ENCODE measurements at places on chromosomes 5 and 9.

DNA sequence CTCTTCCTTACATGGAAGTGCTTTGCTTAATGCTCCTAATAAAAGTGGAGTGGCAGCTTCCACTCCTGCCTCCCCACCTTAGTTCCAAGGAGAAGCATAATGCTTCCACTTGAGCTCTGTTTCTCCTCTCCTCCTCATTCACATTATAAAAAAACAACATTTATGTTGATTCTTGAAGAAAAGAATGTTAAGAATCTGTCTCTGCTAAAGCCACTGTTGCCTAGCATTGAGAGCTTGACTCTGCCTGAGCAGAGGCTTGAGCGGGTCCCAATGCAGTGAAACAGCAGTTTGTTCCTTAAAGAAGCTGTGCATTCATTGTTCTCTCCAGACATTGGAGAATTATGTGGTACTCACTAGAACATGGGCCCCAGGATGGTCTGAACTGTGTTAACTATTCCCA lies 101.5 kb upstream of the GHR start:
- DNase-seq: no peak

DNA sequence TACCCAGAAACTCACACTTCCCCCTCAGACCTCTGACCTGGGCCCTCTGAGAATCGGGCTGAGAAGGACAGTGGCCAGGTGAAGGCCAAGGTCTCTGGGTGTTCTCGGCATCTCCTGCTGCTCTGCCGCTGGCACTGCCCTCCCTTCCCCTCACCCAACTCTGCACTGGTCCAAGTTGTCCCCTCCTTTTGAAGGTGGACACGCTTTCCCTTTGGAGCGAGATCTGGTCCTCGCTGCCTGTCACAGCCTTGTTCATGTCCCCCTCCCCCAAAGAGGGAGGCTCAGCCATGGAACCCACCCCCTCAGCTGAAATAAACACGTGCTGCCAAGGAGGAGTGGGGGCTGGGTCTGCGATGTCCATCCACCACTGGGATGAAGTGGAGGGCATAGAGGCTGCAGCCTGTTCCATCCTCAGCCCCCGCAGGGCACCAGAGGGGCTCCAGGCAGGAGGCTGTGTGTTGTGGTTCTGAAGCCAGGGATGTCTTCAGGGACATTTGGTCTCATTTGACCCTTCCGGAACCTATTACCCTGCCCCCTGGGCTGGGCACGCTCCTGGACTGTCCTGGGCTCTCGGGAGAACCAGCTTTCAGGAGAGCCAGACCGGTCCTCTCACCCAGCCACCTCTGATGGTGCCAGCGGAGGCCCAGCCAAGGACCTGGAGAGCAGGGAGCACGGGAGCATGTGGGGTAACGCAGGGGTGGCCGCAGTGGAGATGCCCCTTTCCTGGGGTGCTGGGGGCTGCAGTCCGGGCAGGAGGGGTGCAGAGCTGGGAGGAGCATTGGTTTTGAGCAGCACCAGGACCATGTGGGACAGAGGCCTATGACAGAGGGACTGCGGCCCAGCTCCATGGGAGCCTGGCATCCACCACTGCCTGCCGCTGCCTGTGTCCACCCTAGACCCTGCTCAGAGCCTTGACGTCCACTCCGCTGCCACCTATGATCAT lies 4.7 kb upstream of the LCN2 start:
- DNase-seq: no peak

- no peak for DNase-seq
These were observed 1.3 kb downstream of the MAT2B start for GRCh38 chr5:163506726-163507125.

DNA sequence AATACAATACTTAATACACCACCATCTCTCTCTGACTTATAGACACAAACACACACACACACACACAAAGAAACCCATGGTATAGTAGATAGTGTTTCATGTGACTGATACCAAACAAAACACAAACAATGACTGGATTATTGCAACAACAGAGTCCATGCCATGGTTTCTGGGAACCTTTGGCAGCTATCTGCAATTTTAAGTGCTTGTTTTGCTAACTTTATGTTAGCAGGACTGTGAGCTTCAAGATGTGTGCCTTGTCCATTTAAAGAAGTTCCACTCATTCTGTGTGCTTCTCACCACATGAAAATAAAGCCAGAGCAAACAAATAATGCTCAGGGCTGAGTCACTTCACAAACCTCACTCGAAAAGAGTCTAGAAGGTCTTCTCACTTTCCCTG lies 15.1 kb upstream of the LURAP1L start:
- no peak for DNase-seq

GRCh38 chr9:6354072-6354686 lies 26.0 kb downstream of the TPD52L3 start:
- DNase-seq: no peak

DNA sequence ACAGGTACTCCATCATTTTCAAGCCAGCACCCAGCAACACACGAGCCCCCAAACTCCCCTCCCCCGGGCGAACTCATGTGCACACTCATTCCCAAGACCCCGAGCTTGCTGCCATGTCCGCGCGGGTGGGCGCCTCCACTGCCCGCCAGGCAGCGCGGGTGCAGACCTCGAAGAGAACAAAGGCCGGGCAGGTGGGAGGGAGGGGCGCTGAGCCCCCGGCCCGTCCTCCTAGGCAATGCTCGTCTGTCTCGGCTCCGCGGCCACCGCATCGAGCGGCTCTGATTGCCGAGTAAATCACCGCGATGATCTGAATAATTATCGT lies 47.1 kb upstream of the PSD2 start:
- no peak for DNase-seq

- peak; percentile 18 for DNase-seq
These were observed 8.4 kb upstream of the CERCAM start for GRCh38 chr9:128412120-128412790.

DNA sequence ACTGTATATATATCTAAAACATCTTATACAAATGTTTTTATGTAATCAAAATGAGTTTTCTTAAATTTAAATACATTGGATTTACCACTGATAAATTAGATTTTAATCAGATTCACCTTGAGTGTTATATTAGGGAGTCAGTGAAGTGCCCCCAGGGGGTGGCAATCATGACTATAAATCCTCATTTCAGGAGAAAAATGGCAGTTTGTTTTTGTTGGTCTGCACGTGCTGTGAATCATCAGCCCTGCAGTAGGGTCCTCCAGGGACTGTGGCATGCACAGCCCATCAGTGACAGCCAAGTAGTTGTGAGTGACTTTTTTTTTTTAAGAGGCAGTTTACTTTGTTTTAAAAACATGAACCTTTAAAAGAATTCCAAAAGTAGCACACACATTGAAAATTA lies 65.2 kb downstream of the ZSWIM6 start:
- no peak for DNase-seq

DNA sequence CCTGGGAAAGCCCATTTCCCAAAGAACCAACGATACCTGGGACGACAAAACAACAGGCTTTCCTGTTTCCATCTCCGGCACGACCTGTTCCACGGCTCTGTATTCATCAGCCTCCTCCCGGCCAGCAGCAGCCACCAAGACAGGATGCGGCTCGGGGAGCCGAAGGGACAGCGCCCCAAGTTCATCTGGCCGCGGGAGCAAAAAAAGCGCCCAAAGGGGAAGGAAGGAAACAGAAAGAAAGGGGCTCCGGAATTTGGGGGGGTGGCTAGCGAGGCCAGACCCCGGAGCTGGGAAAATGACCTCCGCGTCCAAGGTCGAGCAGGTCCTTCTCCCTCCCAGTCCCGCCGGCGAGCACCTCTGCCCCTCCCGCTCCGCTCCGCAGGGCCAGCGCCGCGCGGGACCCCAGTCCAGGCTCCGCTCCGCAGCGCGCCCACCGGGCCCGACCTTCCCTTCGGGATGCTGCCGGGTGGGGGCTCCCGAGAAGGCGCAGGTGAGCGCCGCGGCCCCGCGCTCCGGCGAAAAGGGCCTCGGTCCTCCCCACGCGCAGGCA lies 608 bp downstream of the ELOVL7 start:
- no peak for DNase-seq

- DNase-seq: peak; percentile 23
These were observed 505 bp upstream of the ACER2 start for GRCh38 chr9:19408316-19408692.

- no peak for DNase-seq
These were observed 52.8 kb upstream of the EGFL7 start for GRCh38 chr9:136609838-136610311.

DNA sequence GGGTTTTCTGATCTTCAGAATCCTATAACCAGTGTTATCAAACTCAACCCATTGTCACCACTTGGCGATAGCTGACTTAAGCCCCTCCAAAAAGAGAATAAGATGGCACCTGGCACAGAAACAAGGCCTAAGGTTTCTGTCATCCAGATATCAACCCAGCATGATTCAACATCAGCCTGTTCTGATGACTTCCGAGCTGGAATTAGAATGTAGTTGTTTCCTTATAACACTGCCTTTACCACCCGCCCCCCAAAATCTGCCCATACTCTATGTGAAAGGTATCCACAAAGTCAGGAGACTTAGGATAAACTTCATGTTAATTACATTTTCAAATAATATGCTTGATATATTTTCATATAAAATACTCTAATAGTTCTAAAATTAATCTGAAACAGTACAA lies 5.2 kb downstream of the KLF9 start:
- DNase-seq: no peak

- DNase-seq: no peak
These were observed 7.2 kb upstream of the PSD2 start for GRCh38 chr5:139788294-139788910.

GRCh38 chr9:38062498-38063362 lies 6.3 kb downstream of the SHB start:
- DNase-seq: no peak

DNA sequence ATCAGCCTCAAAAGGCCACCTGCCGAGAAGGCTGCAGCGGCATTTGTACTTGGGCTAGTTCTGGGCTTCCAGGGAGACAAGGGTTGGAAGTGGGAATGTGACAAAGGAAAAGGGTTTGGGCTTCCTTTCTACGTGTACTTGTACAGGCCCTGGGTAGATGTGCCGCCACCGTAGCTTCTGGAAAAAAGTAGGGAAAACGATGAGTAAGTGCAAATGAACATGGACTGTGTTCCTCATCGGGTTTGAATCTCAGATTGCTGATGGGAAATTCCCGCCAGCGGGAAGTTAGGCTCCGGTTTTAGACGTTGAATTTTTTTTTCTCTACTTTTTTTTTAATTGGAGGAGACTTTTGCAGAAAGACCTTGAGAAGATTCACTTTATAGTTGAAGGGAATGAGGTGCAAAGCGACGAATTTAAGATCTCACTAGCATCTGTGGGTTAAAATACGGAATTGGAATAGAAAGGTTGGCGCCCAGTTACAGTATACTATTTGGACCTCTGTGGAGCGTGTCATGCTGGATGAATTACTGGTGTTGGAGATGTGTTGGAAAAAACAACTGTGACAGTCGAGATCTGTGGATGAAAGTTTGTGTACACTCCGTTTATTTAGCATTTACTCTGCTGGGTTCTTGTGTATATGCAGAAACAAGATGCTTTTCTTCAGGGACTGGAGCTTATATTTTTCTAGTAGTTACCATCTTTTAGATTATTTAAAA lies 1.2 kb downstream of the G3BP1 start:
- DNase-seq: no peak

DNA sequence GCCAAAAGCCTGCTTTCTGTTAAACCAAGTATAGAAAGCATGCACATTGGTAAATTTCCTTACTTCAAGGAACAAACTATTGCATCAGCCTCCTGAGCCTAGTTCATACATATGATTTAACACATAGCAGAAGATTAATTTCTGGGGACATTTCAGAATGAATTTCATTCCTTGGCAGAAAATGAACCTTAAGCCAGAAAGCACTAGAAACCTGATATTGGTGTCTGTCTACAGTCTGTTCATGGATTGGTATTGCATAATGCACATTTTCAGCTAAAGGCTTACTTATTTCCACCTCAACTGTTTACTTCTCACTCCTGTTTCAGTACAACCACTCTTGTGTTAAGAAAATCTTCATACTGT lies 1471.8 kb upstream of the NUDT12 start:
- no peak for DNase-seq

GRCh38 chr5:95730730-95731570 lies at the start of gene RHOBTB3:
Gene RHOBTB3, plus strand, starts transcription at chr5:95731336. Its CDS starts 347 bp downstream, at chr5:95731683.
- peak; percentile 20 for DNase-seq

DNA sequence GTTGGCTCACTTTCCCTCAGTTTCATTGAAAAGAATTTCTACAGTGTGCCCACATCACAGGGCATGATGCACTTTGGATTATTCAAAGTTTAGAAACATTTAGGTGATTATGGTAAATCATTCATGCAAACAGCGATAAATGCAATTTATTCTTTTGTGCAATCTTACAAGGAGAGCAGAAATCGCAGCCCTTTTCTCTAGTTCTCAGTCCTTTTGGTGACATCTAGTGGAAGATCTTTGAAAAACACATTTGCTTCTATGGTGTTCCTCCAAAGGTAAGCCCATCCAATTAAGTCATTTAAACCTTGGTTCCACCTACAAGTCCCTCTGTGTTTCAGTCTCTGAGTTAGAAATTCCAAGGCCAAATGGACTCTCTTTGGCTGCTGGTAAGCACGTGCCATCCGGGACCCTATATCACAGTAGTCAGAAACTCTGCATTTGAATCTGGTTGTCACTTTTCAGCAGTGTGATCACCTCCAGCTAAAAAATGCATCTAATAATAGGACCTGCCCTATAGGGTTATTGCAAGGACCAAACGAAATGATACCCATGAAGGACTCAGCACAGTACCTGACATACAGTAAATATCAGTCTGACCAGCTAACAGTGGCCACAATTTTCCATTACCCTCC lies 66.4 kb downstream of the MACROH2A1 start:
- no peak for DNase-seq

DNA sequence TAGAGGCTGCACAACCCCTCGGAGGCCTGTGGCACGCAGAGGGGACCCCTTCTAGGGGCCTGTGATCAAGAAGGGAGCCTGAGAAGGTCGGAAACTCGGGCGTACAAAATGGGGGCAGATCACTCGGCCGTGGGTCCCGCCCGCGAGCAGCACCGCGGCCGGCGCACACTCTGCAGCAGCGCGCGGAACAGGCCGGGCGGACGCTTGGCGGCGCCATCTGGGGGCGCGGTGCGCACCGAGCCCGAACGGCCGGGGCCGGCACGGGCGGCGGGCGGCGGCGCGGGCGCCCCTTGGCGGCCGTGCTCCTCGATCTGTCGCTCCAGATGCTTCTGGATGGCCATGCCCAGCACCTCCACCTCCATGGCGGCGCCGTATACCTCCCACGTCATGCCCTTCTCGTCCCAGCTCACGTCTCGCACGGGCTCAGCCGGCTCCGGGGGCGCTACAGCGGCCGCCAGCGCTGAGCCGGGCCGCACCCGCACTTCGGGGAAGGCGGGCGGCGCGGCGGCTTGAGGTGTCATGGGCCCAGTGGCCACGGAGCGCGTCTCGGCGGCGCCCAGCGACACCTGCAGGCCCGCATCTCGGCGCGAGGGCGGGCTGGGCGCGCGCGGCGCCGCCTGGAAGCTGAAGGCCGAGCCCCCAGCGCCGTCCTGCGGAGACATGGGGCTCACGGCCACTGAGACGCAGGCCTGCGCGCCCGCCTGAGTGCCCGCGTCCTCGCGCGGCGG lies 13.1 kb downstream of the GPRIN1 start:
- peak; percentile 43 for DNase-seq

DNA sequence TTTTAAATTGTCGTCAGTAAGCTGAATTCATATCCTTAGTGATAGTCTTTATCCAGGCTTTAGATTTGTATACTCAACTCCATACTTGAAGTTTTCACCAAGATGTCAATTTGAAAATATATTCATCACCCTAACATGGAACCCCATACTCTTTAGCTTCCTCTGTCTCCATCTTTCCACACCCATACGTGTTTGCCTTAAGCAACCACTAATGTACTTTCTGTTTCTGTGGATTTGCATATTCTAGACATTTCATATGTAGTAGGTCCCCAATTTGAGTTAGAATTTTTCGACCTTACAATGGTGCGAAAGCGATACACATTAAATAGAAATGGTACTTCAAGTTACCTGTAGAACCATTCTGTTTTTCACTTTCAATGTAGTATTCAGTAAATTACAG lies 65.2 kb downstream of the NSD1 start:
- no peak for DNase-seq
